ENCODE measurements at places on chromosomes 5 and 9.

- no peak for DNase-seq
Observed at GRCh38 chr5:130541617-130542221, 623.3 kb downstream of the HINT1 start.

- no peak for DNase-seq
Observed at GRCh38 chr5:73591102-73591695, 25.7 kb downstream of the UTP15 start.

GRCh38 chr5:110880413-110880812 lies 141.6 kb downstream of the SLC25A46 start:
- DNase-seq = no peak

- DNase-seq = no peak
Observed at GRCh38 chr9:107870927-107871680, 381.5 kb upstream of the KLF4 start.

- no peak for DNase-seq
Observed at GRCh38 chr5:162824360-162824759, 613.0 kb upstream of the CCNG1 start.

GRCh38 chr9:68546596-68547390 lies 6.1 kb upstream of the TMEM252 start:
- no peak for DNase-seq

GRCh38 chr9:29625292-29625731 lies 2052.0 kb upstream of the C9orf72 start:
- no peak for DNase-seq

- DNase-seq = no peak
Observed at GRCh38 chr5:181133610-181134231, 2.8 kb upstream of the OR2V1 start.

GRCh38 chr9:20398536-20399338 lies 223.6 kb downstream of the MLLT3 start:
- DNase-seq = no peak

GRCh38 chr5:59709846-59710245 lies 183.7 kb downstream of the PDE4D start:
- DNase-seq = no peak

DNA sequence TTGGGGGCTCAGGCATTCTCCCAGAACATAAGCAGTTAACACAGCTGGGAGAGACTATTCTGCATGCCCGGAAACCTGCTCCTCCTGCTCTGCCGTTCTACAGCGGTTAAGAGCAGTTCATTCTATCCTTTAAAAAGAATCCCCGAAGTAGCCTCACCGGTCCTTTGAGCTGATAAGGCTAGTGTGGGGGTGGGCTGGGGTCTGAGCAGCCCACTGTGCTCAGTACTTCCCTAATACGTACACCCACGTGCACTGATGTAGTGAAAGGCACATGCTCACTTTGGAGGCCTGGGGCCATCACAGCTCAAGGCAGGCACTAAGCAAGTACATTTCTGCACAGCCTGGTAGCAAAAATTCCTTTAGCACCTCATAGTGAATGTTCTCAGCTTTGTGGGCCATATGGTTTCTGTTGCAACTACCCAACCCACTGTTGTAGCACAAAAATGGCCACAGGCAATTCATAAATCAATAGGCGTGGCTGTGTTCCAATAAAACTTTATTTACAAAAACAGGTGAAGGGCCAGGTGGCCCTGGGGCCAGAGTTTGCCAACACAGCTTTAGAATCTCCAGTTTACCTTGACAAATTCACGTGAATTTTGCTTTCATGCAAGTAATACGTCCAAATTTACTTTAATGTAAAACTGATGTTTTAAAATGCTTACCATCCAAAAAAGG lies 136.4 kb downstream of the ZNF354C start:
- no peak for DNase-seq

- no peak for DNase-seq
Observed at GRCh38 chr5:1726956-1727355, 72.7 kb downstream of the MRPL36 start.

- no peak for DNase-seq
Observed at GRCh38 chr5:135348918-135349317, 50.1 kb downstream of the MACROH2A1 start.

DNA sequence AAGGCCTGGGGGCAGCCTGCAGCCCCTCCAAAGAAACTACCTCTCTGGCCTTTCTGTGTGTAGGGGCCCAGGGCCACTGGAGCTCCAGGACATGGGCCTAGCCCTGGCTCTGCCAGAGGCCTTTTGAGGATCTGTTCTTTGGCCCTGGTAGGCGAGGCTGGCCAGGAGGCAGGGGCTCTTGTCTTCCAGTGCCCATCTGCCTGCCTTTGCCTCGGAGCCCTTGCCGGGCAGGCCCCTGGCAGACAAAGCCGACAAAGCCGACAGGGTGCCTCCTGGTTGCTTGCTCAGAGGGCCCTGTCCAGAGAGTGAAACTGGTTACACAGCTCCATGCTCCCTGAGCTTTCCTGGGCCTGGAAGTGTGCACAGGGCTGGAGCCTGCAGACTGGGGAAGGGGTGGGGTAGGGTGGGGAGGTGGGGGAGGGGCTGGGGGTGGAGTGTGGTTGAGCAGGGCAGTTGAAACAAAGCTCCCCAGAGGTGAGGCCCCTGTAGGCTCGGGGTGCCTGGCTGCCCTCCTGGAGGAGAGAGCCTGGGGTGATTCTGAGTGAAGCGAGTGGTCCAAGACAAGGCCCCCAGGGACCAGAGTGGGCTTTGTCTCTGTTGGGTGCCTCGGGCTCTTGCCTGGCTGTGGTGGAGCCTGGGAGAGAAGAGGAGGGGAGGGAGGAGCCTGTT lies 29.3 kb downstream of the PTPA start:
- DNase-seq = no peak

- no peak for DNase-seq
Observed at GRCh38 chr9:33517373-33517772, 6.7 kb upstream of the ANKRD18B start.

- no peak for DNase-seq
Observed at GRCh38 chr5:112915831-112916230, 6.2 kb downstream of the REEP5 start.

DNA sequence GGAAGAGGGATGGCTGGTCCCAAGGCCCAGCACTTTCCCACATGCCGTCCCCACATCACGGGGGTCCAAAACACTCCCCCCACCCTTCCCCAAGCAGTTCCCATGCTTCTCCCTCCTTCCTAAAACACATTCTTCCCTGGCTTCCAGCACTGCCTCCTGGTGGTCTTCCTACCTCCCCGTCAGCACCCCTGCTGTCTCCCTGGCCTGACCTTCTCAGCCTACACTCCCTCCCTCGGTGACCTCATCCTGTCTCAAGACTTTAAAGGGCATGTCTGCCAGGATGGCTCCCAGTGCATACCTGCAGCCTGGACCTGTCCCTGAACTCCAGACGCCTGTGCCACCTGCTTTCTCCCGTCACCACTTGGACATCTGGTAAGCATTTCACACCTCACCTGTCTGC lies 4.3 kb upstream of the NCS1 start:
- no peak for DNase-seq

- no peak for DNase-seq
Observed at GRCh38 chr9:13588151-13589033, 308.9 kb upstream of the MPDZ start.
